ENCODE measurements at places on chromosomes 13 and 19.

GRCh38 chr13:57739089-57739488 lies 107.5 kb downstream of the PCDH17 start:
- DNase-seq, result no peak

- DNase-seq, result no peak
Measured at GRCh38 chr19:52923778-52924593, 758 bp upstream of the ZNF888 start.

DNA sequence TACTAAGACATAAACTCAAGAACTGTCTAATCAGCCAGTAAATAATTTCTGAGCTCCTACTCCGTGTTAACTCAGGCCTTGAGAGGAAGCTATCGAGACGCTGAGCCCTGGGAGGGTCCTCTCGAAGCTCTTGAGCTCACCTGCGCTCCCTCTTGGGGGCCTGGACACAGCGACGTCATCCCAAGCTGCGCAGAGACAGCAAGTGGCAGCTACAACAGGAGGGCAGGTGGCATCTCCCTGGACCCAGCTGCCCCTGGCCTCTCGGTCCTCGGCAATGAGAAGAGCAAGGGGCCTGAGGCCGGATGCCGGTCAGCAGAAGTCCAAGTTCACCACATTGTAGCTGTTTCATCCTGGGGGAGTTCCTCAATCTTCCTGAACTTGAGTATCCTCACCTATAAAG lies 30.5 kb upstream of the TUBGCP3 start:
- no peak for DNase-seq

DNA sequence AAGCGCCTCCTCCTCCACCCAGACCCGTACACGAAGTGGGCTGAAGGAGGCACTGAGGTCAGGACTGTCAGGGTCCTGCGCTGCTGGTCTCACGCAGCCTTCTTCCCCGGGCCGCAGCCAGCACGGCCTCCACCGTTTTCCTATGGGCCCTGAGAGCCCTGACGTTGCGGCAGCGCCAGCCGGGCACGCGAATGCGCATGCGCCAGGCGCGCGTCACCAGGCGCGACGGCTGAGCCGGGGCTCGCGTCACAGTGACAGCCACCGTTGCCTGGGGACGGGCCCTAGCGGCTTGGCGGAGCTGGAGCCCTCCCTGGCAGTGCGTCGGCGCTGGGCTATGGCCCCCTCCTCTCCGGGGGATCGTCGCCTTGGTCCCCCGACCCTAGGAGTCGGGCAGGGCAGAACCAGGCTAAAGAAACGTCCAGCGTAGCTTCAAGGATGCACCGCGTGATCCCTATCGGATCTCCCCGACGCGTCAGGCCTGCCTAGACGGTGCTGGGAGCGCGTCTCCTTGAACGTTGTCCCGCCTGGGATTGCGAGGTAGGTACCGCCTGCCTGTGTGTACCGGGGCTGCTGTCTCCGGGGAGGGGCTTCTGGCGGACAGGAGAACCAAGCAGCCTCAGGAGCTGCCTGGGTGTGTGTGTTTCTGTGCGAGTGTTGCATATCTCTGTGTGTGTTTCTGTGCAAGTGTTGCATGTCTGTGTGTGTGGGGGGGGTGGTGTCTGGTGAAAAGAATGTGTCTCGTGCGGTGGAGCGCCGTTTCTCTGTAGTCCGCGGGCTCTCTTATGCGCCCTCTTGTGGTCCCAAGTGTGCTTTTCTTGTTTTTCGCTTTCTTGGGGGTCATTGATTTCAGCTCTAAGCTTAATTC lies 43.2 kb downstream of the ZNF571 start:
- no peak for DNase-seq

DNA sequence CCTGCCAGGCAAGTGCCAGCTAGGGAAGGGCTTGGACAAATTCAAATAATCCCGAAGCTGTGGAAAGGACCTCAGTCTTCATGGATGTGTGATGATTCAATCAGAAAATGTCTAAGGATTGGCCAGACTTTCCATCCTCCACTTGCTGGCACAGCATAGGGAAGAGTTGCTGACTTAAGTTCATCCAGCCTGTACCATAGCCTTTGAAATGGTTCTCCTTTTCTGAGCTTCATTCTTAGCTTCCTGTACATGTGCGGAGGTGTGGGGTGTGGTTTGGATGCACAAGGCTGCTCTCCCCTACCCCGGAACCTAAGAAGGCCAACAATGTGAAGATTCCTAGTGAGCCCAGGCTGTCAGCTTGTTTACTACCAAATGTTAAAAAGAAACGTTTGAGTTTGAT lies 959 bp upstream of the IGFL3 start:
- no peak for DNase-seq

DNA sequence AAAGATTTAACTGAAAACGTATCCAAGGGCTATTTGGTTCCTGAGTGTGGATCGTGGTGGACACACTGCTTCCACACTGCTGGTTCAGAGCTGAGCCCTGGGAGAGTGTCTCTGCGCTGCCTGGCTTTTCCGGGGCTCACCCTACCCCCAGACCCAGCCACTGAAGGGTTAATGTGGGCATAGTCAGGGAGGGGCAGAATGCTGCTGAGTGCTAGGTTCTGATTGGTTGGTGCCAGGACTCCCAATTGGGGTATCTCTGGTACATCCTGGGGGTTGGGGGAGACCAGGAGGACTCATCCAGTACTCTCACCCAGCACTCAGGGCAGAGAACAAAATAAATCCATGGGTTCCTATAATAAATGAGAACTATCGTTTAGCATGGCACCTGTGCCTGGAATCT lies 142.3 kb downstream of the CACNA1A start:
- no peak for DNase-seq

DNA sequence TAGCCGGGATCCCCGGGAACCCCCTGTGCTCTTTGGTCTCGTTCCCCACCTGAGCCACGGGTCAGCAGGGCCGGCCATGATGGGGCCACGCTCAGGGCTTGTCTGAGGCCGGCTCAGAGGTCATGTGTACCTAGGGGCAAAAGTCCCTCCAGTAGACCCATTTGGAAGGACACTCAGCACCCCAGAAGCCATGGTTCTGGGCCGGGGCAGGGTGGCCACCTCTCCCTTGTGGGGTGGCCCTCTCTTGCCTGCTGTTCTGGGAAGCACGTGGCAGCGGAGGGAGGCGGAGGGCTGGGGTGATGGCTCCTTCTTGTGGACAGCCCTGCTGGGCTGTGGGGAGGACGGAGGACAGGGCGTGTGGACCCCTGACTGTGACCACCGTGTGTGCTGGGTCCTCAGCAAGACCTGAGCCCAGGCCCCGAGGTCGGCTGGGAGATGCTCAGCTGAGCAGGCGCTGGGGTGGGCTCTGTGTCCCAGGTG lies 6.4 kb upstream of the PEAK3 start:
- no peak for DNase-seq

GRCh38 chr13:113854238-113855011 lies 9.5 kb downstream of the GAS6 start:
- no peak for DNase-seq

DNA sequence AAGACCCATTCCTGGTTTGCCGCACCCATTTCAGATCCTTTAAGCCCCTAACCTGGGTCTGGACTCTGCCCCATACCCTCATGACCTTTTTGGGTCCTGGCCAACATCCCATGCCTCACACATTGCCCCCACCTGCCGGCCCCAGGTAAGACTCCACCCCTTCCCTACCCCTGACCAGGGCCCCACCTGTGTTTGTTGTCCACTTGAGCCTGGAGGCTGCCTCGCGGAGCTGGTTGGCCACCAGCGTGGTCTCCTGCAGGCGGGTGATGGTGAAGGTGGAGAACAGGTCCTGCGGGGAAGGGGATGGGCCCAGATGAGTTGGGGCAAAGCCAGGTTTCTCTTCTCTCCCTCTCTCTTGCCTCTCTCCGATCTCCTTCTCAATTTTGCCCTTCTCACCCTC lies 19.5 kb downstream of the MAN2B1 start:
- no peak for DNase-seq

GRCh38 chr19:45119582-45119981 lies 26.6 kb downstream of the PPP1R37 start:
- no peak for DNase-seq

GRCh38 chr13:76378767-76379166 lies 507.4 kb downstream of the KCTD12 start:
- DNase-seq, result no peak

DNA sequence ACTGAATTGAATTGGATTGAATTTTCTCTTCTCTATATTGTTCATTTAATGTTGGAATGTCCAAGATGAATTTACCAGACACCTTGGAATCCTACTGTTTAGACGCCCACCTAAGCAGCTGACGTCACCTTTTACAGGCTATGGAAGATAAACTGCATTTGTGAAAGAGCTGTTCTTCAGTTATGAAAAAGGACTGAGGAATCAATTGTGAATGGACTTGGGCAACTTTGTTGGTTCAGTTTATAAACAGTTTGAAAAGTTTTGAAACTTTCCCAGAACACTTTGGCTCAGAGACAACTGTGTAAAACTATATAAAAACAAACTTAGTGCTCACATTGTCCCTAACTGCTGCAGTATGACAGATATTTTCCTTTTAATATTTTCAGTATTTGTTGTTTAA lies 590.8 kb upstream of the SPRY2 start:
- DNase-seq, result no peak

GRCh38 chr13:19781526-19781925 lies 1.2 kb downstream of the PSPC1 start:
- DNase-seq, result no peak
